ENCODE measurements at places on chromosomes 4 and X.

GRCh38 chr4:8297691-8298485 is 28.3 kb downstream of the HTRA3 start:
- DNase-seq = no peak

DNA sequence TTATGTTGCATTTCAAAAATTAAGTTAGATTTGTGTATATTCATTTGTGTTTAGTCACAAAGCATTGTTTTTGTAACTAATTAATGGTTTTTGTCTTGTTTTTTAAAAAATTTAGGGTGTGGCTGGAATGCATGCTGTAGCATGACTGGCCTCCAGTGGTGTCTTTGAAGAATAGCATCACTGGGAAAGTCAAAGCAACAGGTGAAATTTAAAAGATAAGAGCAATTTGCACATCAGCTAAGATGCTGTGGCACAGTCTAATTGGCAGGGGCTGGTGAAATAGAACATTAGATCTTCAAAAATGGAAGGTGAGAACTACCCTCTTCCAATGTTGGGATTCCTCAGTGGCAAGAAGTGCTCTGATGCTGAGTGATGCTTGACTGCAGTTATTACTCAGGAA is 45.3 kb downstream of the ANK2 start:
- no peak for DNase-seq

DNA sequence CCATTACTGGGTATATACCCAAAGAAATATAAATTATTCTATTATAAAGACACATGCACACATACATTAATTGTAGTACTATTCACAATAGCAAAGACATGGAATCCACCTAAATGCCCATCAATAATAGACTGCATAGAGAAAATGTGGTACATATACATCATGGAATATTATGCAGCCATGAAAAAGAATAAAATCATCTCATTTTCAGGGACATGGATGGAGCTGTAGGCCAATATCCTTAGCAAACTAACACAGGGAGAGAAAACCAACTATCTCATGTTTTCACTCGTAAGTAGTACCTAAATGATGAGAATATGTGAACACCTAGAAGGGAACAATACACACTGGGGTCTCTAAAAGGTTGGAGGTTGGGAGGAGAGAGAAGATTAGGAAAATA is 86.0 kb upstream of the GALNTL6 start:
- DNase-seq = no peak

GRCh38 chrX:152450076-152450475 is 1.0 kb downstream of the GABRA3 start:
- DNase-seq = no peak

GRCh38 chr4:36082817-36083216 is 161.5 kb downstream of the ARAP2 start:
- no peak for DNase-seq

- DNase-seq = no peak
Measured at GRCh38 chrX:17027931-17028330, 81.5 kb downstream of the REPS2 start.

DNA sequence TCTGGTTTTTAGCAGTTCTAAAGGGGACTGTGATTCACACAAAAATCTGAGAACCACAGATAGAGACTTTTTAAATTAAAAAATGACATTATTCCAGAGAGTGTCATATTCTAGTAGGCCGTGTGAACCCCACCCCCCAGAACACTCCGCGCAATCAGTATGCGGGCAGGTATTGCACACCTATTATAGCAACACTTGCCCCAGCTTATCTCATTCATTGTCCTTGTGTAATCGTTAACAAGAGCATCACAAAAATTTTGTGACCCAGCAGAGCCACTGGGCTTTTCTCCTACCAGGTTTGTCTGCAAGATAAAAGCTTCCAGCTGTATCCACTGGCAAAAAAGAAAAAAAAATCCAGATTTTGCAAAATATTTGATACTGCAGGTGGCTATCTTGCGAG is 394.1 kb upstream of the SMIM31 start:
- DNase-seq = no peak

DNA sequence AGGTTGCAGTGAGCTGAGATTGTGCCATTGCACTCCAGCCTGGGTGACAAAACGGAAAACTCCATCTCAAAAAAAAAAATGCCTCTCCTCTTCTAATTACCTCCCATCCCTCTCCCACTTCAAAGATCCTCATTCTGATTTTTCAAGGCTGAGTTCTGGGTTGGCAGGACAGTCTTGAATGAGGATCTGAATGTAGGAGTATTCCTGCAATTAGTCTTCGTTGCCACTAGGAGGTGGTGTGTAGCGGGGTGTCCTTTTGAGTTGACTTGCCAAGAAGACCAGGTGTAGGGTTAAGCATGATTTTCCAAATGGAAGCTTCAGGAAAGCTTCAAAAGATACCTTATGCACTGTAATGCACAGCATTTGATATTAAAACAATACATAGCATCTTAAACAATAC is 169.9 kb downstream of the ASMT start:
- no peak for DNase-seq

GRCh38 chrX:10167573-10167972 is 10.8 kb downstream of the CLCN4 start:
- no peak for DNase-seq

DNA sequence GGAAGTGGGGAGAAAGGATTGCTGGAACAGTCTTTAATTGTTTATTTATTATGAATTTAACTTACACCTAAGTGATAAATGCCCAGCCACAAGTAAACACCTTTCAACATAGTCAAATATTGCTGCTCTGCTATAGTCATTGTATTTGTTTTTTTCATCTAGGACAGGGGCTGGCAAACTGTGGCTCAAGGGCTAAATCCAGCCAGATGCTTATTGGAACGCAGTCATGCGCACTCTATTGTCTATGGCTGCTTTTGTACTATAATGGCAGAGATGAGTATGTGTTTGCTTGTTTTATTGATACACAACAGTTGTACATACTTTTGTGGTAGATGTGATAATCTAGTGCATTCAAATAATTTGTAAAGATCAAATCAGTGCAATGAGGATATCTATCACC is 95.3 kb downstream of the ZAR1 start:
- DNase-seq = no peak

GRCh38 chr4:138573246-138573645 is 331.1 kb upstream of the SLC7A11 start:
- no peak for DNase-seq

GRCh38 chr4:95086551-95086950 is 328.8 kb downstream of the BMPR1B start:
- DNase-seq = no peak

GRCh38 chr4:2688697-2689096 is 67.4 kb downstream of the TNIP2 start:
- no peak for DNase-seq

DNA sequence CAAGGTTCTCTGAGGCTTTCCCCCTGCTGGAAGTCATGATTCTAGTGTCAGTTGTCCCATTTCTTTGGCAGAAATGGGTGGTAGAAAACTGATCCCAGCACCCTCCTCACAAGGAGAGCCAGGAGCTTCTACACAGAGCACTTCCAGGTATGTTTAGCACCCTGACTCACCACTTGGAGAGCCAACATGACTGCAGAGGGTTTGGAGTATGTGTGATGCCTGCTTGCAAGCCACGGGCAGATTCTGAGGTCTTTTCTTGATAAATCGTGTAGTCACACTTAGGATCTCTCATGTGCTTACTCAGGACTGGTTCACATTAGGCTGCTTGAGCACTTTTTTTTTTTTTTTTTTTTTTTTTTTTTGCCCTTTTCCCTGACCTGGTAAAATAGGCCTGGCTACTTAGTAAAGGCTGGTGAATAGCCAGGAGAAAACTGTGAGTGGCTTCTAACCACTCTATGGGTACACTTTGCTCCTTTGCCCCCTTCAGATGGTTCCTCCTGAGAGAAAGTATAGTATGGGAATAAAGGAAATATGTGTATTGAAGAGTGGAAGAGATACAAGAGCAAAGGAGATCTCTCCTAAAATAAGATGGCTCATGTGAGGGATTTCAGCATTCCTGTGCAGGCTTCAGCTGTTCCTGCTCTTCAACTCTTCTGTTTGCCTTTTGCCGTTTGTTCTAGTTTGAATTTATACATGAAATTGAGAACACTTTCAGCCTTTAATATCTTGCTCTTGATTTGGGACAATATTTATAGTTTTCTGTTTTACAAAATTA is 103.6 kb downstream of the EMCN start:
- DNase-seq = no peak

- DNase-seq = no peak
Measured at GRCh38 chrX:114675365-114675764, 91.5 kb downstream of the HTR2C start.

DNA sequence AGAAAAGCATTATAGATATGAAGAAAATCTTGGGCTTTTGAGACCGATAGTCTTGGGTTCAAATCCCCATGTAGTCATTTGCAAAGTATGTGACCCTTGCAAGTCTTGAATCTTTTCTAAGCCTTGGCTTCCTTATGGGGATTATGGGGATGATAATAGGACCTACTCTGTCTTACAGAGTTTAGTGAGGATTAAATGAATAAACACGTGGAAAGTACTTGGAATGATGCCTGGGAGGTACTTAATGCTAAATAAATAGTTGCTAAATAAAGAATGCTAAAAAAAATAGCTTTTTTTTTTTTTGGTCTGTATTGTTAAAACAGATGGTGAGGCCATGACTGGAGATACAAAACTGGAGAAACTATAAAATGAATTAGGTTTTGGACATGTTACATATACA is 292.7 kb downstream of the GPAT3 start:
- DNase-seq = no peak

GRCh38 chrX:140157611-140158010 is 192.3 kb upstream of the CXorf66 start:
- no peak for DNase-seq

GRCh38 chr4:113893546-113893945 is 85.9 kb downstream of the ARSJ start:
- no peak for DNase-seq

All from activated naive CD8-positive, alpha-beta T cell treated with anti-CD3 and anti-CD28 coated beads, Interleukin-2, amount 50 U/mL, for 24 hours (primary cell).